ENCODE measurements at places on chromosomes 5 and 9.

GRCh38 chr5:67996596-67996995 is 219.0 kb upstream of the PIK3R1 start:
- no peak for DNase-seq

GRCh38 chr9:111922324-111923013 is 25.9 kb downstream of the UGCG start:
- no peak for DNase-seq

DNA sequence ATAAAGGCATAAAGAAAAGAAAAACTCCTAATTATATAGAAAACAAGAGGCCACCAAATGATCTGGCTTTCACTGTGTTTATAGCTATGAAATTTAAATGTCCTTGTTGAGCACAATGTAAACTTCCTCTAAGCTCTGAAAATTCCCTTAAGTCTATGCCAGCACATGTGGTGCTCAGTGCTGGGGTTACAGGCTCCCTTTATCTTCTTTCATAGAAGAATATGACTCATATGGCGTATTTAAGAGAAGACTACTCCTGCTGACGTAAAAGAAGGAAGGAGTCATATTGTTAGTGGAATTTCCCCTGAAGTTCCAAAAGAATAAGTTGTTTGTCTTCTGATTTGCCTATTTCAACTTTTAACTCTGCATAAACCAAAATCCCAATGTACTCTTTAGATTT is 30.4 kb downstream of the RNF145 start:
- DNase-seq, result no peak

DNA sequence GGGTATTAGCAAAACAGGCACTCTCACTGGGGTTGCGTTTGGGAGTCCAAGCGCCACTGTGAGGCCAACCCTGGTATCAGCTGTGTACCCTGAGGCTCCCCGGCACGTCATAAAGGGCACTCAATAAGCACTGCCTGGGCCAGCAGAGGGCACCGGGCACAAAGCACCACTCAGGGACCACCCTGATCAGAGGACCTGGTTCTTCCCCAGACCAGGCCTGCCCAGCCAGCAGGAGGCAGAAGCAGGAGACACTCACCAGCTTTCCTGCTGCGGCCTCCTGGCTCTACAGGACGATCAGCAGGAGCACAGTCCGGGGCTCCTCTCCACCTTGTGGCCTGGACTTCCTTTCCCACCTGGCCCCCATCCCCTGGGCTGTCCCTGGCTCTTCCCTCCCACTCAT is 12.6 kb downstream of the MGAT1 start:
- DNase-seq, result no peak

GRCh38 chr9:28714188-28714587 is 1140.9 kb upstream of the C9orf72 start:
- DNase-seq, result no peak

GRCh38 chr9:122546196-122546595 is 6.7 kb upstream of the OR1N2 start:
- DNase-seq, result no peak

GRCh38 chr5:55773057-55773456 is 35.2 kb downstream of the DDX4 start:
- no peak for DNase-seq

GRCh38 chr5:59317023-59317773 is 576.3 kb downstream of the PDE4D start:
- no peak for DNase-seq

GRCh38 chr5:175444905-175445456 is 999 bp upstream of the DRD1 start:
- DNase-seq, result no peak

DNA sequence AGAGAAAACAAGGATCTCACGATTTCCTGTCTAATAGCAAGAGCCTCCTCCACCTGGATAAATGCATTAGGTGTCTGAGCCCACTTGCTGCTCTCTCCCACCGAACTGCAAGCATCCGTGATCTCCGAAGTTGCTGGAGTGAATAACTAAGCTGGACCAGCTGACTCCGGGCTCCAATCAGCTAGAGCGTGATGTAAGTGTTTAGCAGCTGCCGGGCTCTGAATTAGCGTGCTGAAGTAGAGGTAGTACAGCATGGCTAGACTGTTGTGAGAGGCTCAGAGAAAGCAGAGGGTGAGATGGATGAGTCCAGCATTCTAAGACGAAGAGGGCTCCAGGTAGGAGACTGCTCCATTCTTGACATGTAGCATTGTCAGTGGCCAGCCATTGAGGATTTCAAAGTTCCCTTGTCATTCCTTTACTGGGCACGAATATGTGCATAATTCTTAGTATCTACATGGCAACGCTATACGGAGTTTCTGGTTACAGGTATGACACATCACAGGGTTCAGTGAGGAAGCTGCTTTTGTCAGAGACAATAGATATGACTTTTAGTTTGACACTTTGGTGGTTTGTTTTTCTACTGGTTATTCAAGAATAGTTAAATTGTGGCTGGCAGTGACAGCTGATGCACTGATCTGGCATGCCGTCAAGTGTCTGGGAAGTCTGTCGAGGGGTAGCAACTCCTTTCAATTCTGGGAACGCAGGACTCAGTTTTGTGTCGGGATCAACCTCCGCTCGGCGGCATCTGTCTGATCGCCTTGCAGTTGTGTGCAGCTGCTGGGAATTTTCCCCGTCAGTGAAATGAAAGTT is 232.6 kb downstream of the MAST4 start:
- peak; percentile 10 for DNase-seq

DNA sequence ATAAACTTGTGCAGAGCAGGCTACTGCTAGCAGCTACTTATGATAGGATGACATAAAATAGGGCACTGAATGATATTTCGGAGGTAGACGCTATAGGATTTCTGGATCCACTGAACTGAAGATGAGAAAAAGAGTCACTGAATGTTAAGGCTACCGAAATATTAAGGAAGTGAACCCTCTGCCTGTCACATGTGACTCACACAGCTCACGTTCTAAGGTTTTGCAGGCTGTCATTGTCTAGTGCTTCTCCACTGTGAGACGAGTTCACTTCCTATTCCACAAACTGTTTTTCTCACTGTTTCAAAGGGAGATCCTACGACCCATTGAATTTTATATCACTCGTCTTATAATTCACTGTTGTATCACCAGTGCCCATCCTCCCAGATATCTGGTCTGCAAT is 100.8 kb downstream of the CTNND2 start:
- DNase-seq, result no peak

- DNase-seq, result no peak
Observed at GRCh38 chr5:66742083-66742895, 146.1 kb downstream of the MAST4 start.

GRCh38 chr5:169408171-169408570 is 107.2 kb upstream of the SLIT3 start:
- no peak for DNase-seq

DNA sequence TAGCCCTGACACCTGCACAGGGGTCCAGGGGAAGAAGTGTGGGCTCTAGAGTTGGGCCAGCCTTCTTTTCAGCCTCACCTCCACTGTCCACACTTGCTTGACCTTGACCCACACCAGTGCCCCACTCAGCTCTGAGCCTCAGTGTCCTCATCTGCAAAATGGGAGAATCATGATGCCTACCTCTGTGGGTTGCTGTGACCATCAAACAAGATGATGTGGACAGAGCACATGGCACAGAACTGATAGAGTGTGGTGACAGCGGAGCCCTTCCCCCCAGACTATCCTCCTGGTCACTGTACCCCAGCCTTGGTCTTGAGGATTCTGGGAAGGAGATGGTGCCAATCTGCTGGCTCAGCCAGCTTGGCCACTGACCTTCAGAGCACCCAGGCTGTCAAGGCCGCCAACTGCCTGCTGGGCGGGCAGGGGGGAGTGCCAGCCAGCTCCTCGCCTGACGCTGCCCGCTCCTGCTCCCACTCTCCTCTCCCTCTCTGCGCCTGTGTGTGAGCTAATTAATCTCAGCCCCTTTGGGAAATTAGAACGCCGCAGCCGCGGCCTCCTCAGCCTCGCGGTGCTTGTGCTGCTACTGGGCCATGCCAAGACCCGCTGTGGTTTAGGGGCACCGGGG is 16.7 kb downstream of the CXXC5 start:
- no peak for DNase-seq

- DNase-seq, result no peak
Observed at GRCh38 chr5:125267636-125268248, 521.3 kb upstream of the ZNF608 start.

GRCh38 chr9:101478906-101479305 is 43.3 kb upstream of the ALDOB start:
- no peak for DNase-seq

- peak; percentile 24 for DNase-seq
Observed at GRCh38 chr5:88203981-88204750, 64.5 kb downstream of the TMEM161B start.

GRCh38 chr5:175701797-175702196 is 43.9 kb downstream of the HRH2 start:
- no peak for DNase-seq

GRCh38 chr5:164336276-164336675 is 830.9 kb downstream of the MAT2B start:
- no peak for DNase-seq

DNA sequence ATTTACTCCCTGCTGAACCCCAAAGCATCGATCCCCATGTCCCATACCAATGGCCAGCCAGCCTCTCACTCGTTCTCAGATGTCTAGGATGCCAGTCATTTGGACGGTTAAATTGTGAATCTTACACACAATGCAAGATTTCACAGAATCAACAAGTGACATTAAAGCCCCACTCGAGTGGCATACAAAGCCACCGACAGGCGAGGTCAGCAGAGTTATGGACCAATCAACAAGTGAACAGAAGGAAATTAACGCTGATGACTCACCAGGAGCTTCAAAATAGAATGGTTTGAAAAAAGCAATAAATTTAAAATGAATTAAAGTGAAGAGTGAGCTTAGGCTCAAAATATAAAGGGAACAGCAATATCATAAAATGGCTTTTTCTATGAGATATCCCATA is 8.2 kb upstream of the RUFY1 start:
- no peak for DNase-seq

- no peak for DNase-seq
Observed at GRCh38 chr5:140305471-140305870, 2.6 kb upstream of the PFDN1 start.

DNA sequence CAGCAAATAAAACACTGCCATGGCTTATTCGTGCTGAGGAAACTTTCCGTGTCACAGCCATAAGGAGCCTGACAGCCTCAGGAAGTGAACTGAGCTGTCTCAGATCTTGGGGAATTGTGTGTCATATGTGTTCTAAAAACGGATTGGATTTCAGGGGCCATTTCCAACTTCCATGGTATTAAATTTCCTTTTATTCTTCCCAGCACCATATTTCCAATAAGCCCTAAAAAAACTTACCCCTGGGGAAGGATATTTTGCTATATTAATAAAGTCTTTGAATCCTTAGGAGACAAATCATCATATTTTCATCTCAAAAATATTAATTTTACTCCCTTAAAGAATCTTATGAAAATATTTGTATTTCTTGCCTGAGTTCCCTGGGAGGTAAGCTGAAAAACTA is 93.9 kb downstream of the LHFPL2 start:
- DNase-seq, result no peak

Measured in stimulated activated CD8-positive, alpha-beta memory T cell treated with anti-CD3 and anti-CD28 coated beads, Interleukin-7, amount 100 ng/mL, for 1 hour (primary cell).